ENCODE measurements at places on chromosomes 12 and 14.
A peak's percentile ranks its signal among the peaks of the same experiment; 100 is the strongest.

GRCh38 chr12:49322708-49323523, at the start of gene TROAP:
TROAP (plus strand) TSS chr12:49323255; CDS start chr12:49323609, 354 bp downstream.
- DNase-seq: peak; percentile 85

DNA sequence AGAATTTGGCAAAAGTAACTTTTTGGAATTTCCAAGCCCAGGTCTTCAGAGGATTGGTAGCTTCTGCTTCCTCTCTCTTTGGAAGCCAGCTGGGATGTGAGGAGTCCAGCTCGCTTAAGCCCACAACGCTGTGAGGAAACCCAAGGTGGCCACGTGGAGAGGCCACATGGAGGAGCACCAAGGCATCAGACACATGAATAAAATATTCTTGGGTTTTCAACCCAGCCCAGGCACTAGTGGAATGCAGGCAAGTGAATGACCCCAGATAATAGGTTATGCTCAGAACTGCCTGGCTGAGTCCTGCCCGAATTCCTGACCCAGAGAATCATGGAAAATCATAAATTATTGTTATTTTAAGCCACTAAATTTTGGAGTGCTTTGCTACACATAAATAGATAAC, 119.7 kb upstream of the PARP11 start:
- DNase-seq: no peak

GRCh38 chr14:62015243-62015642, 253.0 kb downstream of the SNAPC1 start:
- DNase-seq: no peak

GRCh38 chr12:120090206-120090605, 26.3 kb downstream of the RAB35 start:
- no peak for DNase-seq

DNA sequence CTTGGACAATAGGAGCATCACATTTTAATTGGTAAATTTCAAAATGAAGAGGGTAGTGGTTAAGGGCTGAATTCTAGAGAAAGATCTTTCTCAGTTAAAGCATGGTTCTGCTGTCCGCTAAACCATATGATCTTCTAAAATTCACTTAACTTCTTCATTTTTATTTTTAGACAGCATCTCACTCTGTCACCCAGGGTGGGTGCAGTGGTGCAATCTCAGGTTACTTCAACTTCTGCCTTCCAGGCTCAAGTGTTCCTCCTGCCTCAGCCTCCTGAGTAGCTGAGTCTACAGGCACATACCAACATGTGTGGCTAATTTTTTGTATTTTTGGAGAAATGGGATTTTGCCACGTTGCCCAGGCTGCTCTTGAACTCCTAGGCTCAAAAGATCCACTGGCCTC, 226.7 kb upstream of the ABCD2 start:
- no peak for DNase-seq

- no peak for DNase-seq
Measured at GRCh38 chr12:104695453-104696148, 238.9 kb downstream of the CHST11 start.

DNA sequence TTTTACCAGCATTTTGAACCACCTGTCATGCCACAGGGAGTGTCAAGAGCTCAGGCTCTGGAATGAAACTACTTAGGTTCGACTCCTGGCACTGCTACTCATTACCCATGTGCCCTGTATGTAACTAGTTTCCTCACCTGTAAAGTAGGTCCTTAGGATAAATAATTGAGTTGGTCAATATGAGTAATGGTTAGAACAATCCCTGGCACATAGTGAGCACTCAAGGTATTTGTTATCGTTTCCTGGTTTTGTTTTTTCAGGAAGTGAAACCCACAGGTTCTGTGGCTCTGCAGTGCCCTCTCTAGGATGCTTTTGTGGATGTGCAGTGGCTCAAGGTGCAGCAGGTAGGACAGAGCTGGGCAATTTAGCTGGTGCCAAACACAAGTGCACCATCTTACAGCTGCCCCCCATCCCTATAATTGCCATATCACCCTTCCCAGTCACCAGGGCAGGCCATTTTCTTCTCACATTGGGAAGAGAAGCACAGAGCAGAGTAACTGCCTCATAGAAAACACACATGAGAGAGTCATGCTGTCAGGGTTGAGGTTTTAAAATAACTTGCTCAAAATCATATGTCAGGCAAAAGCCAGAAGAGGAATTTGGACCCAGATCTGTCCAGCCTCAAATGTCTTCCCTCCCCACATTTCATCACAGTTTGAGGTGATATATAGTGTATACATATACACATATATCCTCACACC, 297.5 kb downstream of the RPAP3 start:
- no peak for DNase-seq

DNA sequence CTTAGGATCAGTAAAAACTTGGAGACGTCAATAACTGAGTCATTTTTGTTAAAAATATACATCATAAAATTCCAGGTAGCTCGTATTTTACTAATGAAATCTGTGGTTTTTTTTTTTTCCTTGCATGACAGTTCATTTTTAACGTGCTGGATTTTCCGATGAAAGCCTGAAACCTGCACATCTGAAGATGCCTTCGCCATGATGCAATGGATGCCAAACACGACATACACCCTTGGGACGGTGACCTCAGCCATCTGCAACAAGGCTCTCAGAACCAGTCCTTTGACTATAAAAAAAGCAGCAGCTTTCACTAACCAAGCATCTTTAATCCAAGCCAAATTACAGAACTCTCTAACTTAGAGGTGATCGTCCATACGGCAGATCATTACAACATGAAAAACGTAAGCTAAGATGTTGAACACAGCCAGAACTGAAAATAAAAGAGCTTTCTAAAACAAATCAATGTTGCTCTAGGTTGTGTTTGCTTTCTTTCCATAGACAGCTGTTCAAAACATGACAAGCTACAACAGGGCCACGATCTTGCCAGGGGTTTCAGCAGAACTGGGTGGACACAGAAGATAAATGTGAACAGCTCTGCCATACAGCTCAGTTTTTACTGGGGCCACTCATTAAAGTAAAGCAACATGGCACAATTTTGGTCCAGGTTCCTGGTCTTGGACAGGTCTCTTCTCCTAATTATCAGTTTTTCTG, 7.8 kb downstream of the NIN start:
- no peak for DNase-seq

Measured in activated gamma-delta T cell (primary cell).